ENCODE measurements at places on chromosomes 7 and 10.
A peak's percentile ranks its signal among the peaks of the same experiment; 100 is the strongest.

- DNase-seq, result no peak
These were observed 1.5 kb downstream of the PLEKHA8 start for GRCh38 chr7:30029696-30030095.

DNA sequence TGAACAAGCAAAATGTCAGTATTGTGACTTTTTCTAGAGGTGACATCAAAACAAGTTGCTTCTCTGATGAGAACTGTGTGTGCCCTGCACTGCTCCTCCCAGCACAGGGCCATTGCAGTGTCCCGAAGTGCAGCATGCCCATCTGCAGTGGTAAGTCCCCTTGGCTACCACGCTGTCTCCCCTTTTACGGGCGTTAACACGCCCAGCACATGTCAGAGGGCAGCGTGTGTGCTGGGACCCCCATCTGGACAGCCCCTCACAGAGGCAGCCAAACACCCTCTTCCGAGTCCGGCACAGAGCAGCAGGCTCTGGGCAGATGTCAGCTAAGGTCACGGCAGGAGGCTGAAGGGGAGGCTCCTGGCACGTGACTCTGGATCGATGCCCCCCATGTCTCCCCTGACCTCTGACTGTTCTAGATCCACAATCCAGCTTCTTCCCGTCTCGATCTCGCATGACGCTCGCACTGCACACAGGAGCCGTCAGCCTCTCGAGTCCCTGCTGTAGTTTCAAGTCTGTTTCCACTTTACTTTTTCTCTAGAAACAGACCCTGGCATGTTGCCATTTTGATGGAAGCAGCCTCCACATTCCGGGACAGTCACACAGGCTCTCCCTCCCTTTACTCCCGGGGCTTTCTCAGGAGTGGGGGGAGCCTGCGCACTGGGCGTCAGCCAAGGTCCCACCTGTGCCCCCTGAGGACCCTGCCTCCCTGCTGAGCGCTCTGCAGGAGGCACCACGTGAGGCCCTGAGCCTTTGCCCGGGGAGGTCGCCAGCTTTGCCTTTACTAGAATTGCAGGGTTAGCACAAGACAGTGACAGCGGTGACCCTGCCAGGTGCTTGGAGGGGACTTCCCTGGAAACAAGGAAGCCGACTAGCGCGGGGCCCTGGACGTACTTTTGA is 133.8 kb downstream of the TCERG1L start:
- DNase-seq, result no peak

DNA sequence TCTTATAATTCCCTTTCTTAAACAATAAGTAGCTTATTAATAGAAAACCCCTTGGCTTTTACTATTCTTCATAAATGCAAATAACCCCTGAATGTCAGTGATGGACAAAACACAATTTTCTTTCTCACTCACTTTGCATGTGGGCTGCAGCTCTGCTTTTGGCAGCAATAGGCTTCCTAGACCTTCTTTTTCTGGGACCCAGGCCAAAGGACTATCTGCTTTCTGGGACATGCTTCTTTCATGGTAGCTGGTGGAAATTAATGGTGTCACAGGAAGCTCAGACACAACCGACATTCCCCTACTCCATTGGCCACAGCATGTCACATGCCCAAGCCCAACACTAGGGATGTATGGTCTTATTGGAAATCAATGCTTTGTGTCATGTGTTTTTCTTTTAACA is 134.3 kb upstream of the MDFIC start:
- DNase-seq, result no peak

GRCh38 chr10:31372439-31372838 is 53.4 kb downstream of the ZEB1 start:
- no peak for DNase-seq

DNA sequence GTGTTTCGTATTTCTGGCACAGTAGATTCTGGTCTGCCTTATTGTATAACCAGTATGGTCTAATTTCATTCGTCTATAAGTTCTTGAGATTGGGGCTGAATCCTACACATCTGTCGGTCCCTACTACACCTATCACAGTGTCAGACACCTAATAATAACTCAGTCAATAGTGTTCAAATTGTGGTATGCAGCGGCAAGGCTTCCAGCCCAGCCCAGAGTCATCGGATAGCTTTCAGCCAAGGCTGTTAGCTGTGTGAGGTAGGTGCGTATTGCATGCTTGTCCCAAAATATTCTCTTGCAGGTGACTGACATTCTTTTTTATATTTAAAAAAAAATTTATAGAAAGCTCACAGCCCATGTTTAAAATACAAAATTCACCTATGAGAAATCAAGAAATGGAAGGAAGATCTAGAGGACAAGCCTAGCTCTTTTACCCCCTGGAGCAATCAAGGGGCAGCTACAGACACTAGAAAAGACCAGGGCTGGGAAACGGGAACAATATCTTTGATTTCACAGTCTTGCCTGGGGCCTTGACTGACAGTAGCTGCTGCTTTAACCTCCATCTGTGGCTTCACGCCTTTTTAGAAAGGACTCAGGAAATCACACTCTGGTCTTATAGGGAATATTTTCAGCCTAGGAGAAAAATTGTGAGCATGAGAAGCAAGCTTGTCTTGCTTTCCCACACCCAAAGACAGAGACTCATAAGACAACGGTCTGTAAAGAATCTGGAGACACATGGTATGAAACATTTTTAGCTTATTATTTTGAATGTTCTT is 9.5 kb upstream of the ASB4 start:
- DNase-seq, result no peak

GRCh38 chr10:77681839-77682238 is 44.2 kb upstream of the KCNMA1 start:
- no peak for DNase-seq

GRCh38 chr7:83921941-83922607 is 272.5 kb downstream of the SEMA3A start:
- DNase-seq, result no peak

GRCh38 chr7:38798552-38799267 is 110.3 kb downstream of the VPS41 start:
- DNase-seq, result peak; percentile 59

GRCh38 chr7:42091461-42092291 is 145.3 kb downstream of the GLI3 start:
- DNase-seq, result peak; percentile 65

DNA sequence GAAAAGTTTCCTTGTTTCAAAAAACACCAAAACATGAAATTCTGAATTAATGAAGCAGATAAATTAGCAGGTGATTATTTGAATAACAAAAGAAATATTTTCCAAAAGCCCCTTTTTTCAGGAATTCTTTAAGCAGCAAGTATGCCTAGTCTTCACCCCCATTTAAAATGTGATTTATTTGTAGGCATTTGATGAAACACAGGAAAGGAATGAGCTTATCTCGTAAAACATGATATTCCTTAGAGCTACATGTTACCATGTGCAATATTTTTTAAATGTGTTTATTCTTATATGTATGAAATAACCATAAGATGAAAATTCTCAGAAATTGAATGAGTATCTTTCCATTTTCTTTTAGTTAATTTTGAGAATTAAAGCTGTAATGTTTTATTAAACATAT is 106.1 kb downstream of the CHN2 start:
- no peak for DNase-seq

DNA sequence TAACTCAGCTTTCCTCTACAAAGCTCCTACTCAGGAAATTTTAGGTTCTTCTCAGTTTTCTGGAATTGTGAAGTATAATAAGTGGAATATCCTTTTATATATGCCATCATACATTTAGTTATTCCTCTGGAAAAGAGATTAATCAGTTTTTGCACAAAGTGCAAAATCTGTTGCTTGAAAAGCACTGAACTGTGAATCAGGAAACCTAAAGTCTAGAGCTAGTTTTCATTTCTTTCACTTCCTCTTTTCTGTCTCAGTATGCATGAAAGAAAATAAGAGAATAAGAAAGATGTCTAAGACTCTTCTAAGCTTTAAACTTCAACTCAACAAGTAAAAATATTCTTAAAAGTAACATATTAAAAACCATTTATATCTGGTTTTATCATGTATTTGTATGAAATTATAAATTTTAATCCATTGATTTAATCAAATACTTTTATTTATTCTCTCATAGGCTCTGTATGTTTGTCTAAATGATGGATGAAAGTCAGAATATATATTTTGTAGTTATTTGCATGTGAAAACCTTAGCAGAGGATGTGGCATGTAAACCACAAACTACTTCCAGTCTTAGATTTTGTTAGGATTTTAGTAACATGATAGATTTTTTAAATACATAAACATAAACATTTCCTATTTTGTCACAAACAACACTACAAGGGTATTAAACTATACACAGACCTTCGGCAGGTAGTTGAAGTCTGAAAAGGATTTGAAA is 1073.0 kb downstream of the XPNPEP1 start:
- DNase-seq, result no peak

- DNase-seq, result no peak
These were observed 36.3 kb upstream of the TCF7L2 start for GRCh38 chr10:112913661-112914287.
